HFFc6 (cell line): ENCODE measurements at places on chromosomes 5 and 9. TPM values are rescaled to one million over a fixed set of nuclear protein-coding genes. Genes with fewer than 3 reads are reported as not detected.

The PPP3R2 gene
- total RNA-seq, result not detected in 3 replicates

GRCh38 chr5:113950186-113950585 is 411.7 kb upstream of the KCNN2 start:
- DNase-seq, result no peak

- no peak for DNase-seq
These were observed 35.7 kb downstream of the OXCT1 start for GRCh38 chr5:41834506-41834905.

GRCh38 chr9:138009803-138010690 is 132.5 kb downstream of the CACNA1B start:
- DNase-seq, result no peak

DNA sequence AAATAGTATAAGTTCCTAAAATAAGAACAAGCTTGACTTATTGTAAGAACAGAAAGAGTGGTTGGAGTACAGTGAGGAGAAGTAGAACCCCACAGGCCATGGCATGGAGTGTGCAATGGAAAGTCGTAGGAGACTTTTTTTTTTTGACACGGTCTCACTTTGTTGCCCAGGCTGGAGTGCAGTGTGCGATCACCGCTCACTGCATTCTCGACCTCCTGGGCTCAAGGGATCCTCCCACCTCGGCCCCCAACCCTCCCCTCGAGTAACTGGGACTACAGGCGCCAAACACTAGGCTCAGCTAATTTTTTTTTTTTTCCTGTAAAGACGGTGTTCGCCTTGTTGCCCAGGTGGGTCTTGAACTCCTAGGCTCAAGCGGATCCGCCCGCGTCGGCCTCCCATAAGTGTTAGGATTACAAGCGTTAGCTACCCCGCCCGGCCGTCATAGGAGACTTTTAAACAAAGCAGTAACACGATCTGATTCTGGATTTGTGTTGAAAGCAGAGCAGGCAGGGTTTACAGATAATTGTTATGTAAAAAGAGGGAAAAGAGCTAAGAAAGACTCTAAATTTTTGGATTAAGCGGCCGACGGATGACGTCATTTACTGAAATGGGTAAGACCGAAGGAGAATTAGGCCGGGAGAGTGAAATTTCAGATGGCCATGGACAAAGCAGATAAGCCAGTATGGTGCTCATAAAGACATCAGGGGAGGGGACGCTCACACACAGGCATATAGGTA is 752 bp downstream of the TSTD2 start:
- no peak for DNase-seq

GRCh38 chr5:142767911-142768310 is 2.3 kb upstream of the ARHGAP26 start:
- no peak for DNase-seq

- no peak for DNase-seq
These were observed 6.3 kb upstream of the WDR38 start for GRCh38 chr9:124846969-124847368.

- DNase-seq, result no peak
These were observed 1020.4 kb downstream of the CDH18 start for GRCh38 chr5:18967637-18968036.

DNA sequence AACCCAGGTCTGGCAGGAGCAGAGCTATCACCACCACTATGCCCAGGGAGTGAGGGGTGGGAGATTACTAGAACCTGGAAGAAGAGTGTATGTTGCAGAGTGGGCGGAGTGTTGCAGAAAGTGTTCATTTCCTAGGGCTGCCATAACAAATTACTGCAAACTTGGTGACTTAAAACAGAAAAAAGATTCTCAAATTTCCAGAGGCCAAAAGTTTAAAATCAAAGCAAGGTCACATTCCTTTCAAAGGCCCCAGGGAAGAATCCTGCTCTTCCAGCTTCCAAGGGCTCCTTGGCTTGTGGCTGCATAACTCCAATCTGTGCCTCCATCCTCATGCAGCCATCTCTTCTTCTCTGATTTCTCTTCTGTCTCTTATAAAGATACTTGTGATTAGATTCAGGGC is 30.6 kb upstream of the SPINK4 start:
- no peak for DNase-seq

- DNase-seq, result no peak
These were observed 193.7 kb downstream of the OLFM1 start for GRCh38 chr9:135281151-135281550.

GRCh38 chr5:3194271-3194670 is 401.4 kb upstream of the IRX1 start:
- no peak for DNase-seq

- DNase-seq, result no peak
These were observed 15.0 kb downstream of the STK10 start for GRCh38 chr5:172172912-172173563.

DNA sequence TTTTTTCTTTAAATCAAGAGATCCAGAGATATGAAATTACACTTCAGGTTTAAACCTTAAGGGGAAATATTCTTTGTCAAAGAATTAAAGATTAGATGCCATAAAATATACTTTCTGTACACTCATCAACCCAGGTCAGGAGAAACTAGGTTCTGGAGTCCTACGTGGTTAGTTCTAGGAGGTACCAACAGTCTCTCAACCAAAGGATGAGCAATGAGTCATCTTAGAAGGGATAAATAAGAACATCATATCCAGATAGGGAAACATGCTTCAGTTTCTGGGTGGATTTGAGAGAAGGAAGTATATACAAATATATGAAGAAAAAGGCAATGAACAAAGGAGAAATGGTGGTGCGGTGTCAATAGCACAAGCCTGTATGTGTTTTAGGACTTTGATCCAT is 98.2 kb downstream of the CSNK1G3 start:
- DNase-seq, result peak; percentile 4

DNA sequence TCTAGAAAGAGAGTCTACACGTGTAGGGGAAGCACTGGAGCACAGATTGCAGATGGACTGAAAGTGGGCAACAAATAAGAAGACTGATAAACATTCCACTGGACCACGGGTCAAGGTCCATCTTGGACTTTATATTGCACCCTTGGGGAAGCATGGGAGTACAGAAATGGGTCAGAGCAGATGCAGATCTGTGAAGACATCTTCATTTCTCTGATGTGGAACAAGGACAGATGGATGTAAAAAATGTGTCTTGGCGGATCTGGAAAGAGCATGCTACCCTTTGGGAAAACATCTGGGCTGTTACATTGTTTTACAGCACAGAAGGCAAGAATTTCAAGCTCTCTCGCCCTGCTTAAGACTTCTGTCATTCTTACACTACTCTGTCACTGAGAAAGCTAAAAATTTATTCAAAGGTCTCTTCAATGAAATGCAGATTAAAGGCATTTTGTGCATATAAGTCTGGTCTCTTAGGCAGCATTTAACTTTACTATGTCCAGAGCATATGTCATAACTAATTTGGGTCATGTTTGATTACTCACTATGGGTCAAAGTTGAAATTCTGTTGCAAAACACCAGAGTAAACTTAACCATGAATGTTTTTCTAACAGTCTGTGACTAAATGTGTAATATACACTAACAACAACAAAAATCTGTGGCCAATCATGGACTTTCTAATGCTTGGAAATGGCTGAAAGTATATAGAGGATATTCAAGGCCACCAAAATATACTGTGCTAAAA is 756.4 kb upstream of the DMAC1 start:
- DNase-seq, result no peak

GRCh38 chr5:121853850-121854249 is 2.2 kb downstream of the FTMT start:
- DNase-seq, result no peak

The ELAVL2 gene
- total RNA-seq, result not detected in 3 replicates

GRCh38 chr9:137428841-137429545 is 5.8 kb downstream of the NOXA1 start:
- DNase-seq, result no peak

DNA sequence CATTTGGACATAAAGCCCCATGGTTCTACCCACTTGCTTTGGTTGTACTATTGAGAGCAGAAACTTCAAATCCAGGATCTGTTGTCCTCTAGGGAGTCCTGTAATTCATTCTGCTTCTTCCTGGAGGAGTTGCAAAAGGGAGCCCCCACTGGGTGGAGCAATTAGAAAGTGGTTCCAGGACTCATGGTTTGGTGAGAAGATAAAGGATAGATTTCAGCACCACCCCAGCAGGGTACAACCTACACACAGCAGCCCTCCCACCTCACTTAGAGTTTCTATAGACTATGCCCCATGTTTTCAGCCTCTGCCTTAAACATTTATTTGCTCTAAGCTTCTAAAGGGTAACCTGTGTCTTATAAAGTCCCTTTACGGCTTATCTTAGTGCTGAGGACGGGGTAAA is 112.6 kb upstream of the ARRDC3 start:
- DNase-seq, result no peak

The OR1L1 gene
- not detected in 3 replicates for total RNA-seq

DNA sequence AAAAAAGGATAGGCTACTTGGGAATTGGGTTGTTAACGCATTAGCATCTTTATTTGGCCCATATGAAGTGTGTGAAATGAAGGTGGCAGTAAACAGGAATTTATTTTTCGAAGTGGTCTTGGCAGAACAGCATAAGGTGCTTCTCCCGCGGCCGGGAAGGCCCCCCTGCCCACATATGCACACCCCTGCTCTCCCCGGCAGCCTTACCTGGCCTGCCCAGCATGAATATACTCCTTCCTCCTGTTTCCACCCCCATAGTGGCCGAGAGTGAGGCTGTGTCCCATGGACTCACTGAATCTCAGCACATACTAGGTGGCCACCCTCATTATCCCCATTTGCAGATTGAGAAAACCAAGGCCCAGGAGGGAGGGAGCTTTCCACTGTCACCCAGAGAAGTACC is 54.0 kb upstream of the OLFM1 start:
- DNase-seq, result no peak
